NCI-H2029 treated with DMSO at 0.1 percent for 48 hours (cell line): ENCODE measurements at places on chromosomes 13 and 19.

GRCh38 chr19:6842871-6843607 lies 44.3 kb upstream of the ADGRE1 start:
- no peak for DNase-seq

GRCh38 chr19:6039566-6040225 lies 61.8 kb upstream of the RANBP3 start:
- no peak for DNase-seq

GRCh38 chr13:80704369-80704768 lies 363.4 kb upstream of the SPRY2 start:
- no peak for DNase-seq

- DNase-seq, result no peak
Measured at GRCh38 chr19:14385492-14385891, 4.2 kb downstream of the ADGRE5 start.

- no peak for DNase-seq
Measured at GRCh38 chr19:10510301-10510802, 6.9 kb downstream of the S1PR5 start.

DNA sequence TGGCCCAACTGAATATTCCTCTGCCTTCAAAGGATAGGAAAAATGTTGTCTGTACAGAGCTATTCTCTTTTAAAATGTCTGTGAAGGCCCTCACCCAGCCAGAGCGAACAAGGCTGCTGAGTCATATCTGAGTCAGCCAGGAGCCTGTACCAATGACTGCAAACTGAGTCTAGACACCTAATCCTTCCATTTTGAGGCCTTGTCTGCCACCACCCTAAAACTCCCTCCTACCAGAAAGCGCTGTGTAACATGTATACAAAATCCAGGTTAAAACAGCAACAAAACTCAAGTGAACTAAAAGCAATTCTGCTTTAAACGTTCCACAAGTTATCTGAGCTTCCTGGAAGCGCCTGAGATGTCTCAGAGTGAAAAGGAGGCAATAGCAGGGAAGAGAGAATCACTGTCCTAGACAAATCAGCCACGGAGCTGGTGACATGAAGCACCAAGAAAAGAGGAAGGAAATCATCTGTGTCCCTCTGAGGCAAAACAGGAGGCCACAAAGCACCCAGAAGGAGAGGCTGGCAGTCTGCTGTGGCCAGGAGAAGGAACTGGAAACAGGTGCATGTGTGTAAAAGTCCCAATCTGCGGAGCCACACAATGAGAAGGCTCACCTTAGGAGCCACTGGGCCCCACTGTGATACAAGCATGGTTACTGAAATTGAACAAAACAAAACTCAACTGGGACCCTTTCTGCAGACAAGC lies 10.2 kb downstream of the DHRS12 start:
- no peak for DNase-seq

- DNase-seq, result no peak
Measured at GRCh38 chr13:67281466-67281865, 51.3 kb upstream of the PCDH9 start.

DNA sequence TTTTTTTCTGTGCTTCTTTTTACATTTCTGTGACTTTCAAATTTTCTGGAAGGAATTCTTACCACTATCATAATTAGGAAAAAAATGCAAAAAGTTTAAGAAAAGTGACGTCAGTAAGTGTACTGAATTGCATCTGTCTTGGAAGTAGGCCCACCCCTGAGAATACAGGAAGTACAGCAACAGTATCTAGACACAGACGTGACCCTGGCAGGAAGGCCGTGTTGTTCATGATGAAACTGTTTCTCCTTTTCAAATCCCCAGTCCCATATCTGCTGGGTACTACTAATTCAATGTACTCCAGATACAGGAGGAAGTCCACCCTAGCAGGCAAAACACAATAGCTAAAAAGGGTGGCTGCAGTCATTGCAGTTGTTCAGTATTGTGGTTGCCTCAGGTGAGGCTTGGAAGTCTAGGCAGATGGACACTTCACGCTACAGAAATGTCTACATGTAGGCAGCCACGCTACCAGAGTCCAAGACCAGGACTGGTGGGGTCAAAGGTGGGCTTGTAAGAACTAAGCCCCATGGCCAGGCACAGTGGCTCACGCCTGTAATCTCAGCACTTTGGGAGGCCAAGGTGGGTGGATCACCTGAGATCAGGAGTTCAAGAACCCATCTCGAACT lies 49.6 kb upstream of the MED4 start:
- DNase-seq, result no peak

DNA sequence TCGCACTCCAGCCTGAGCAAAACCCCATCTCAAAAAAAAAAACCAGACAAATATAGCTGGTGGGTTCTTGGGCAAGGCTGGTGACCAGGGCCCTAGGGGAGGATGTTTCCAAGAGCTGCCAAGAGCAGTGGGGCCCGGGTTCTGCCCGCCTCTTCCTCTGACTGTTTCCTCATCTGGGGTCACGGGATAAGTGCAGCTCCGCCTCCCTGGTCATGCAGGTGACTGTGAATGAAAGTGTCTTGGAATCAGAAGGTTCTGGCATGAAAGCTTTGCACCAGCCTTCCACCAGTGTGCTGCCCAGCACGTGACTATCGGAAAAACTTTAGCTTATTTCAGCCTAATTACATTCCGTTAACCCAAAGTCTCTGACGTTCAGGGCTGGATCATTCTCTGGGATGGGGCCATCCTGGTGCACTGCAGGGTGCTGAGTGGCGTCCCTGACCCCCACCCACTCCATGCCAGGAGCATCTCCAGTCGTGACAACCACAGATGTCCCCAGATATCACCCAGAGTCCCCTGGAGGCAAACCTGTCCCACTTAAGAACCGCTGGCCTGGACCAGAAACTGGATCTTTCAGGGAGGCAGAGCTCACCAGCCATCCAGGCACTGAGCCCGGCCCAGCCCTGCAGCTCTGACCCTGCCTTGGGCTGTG lies 85.6 kb downstream of the GNG7 start:
- no peak for DNase-seq

GRCh38 chr13:78680576-78681350 lies 21.8 kb upstream of the OBI1 start:
- no peak for DNase-seq

DNA sequence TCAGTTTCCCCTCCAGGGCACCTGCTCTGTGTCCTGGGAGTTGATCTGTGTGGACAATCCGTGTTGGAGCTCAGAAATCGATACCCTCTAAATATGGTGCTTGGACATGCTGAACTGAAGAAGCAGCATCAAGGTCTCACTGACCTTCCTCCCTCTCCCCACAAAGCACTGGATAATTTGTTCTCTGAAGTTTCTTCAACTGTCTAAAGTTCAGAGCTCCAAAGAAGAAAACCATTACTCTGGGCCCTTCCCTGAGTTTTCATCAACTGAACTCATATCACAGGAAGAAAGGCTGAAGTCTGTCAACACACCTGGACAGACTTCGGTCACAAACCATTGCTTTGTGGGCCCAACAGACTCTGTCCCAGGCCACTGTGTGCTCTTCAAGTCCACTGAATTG lies 132.1 kb downstream of the RGCC start:
- DNase-seq, result no peak

- DNase-seq, result no peak
Measured at GRCh38 chr19:23527797-23528196, 132.5 kb upstream of the ZNF91 start.

DNA sequence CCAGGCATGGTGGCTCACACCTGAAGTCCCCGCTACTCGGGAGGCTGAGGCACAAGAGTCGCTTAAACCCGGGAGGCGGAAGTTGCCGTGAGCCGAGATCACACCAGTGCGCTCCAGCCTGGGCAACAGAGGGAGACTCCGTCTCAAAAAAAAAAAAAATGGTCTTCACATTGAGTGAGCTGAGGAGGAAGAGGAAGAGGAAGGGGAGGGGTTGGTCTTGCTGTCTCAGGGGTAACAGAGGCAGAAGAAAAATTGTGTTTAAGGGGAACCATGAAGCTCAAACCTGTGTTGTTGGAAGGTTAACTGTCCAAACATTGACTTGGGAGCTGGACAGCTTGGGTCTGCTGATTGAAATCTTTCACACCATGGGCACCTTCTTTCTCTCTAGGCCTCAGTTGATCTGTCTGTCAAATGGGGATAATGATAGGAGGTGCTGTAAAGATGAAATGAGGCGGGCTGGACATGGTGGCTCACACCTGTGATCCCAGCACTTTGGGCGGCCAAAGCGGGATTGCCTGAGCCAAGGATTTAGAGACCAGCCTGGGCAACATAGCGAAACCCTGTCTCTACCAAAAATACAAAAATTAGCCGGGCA lies 9.8 kb upstream of the SLC44A2 start:
- DNase-seq, result no peak

DNA sequence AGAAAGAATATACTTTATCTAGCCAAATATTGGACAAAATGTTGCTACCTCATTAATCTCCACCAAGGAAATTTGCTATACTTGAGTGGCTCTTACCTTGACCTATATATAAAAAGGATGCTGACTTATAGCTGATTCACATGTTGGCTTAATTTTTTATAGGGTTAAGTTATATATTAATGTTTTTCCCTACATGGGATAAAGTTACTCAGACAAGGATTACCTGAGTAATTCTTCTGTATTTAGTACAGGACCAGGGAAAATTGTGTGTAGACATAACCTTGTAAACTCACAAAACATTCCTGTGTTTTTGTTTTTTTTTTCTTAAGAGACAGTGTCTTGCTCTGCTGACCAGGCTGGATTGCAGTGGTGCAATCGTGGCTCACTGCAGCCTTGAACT lies 30.6 kb upstream of the SOHLH2 start:
- DNase-seq, result no peak

- DNase-seq, result no peak
Measured at GRCh38 chr13:98775386-98775785, 22.9 kb upstream of the SLC15A1 start.

- peak; percentile 66 for DNase-seq
Measured at GRCh38 chr19:3336680-3337523, 29.5 kb upstream of the NFIC start.

DNA sequence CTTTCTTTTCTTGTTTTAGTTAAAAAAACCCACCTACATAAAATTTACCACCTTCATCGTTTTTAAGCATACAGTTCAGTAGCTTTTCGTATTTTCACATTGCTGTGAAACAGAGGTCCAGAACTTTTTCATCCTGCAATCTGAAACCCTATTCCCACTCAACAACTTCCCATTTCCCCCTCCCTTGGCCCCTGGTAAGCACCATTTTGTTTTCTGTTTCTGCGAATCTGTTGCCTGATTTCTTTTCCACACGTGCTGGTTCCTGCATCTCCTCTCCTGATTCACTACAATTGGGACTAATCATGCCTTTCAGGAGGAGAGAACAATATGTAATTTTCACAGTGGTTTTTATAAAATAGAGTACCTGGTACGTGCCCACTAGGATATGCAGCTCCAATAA lies 149.2 kb upstream of the RNF113B start:
- DNase-seq, result no peak

- DNase-seq, result no peak
Measured at GRCh38 chr13:27487776-27488175, 37.4 kb upstream of the MTIF3 start.

- no peak for DNase-seq
Measured at GRCh38 chr13:102774214-102774568, 605 bp upstream of the TEX30 start.

GRCh38 chr13:70923863-70924752 lies 815.9 kb upstream of the KLHL1 start:
- no peak for DNase-seq

GRCh38 chr13:101811881-101812280 lies 359.4 kb downstream of the ITGBL1 start:
- DNase-seq, result no peak

DNA sequence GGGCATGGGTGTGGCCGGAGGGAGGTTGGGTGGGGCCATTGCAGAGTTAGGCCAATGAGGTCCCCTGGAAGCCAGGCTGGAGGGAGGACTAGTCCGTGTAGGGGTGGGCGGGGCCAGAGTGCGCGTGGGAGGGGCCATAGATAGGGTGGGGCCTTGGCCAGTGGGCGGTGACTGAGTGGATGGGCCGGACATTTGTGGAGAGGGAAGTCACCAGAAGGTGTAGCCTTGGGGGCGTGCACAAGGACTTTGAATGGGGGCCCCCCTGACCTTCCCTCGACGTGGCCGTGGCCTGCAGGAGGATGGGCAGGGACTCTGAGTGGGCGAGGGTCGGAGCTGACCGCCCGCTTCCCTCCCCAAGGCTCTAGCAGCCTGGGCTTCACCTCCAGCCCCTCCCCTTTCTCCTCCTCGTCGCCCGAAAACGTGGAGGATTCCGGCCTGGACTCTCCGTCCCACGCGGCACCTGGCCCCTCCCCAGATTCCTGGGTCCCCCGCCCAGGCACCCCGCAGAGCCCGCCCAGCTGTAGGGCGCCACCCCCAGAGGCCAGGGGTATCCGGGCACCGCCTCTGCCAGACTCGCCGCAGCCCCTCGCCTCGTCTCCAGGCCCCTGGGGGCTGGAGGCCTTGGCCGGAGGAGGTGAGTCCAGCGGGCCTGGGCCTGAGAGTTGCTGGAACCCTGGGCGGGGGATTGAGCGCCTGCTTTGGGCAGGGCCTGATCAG lies 16.5 kb upstream of the B3GNT3 start:
- DNase-seq, result no peak

GRCh38 chr13:30159446-30159839 lies 147.9 kb downstream of the KATNAL1 start:
- DNase-seq, result no peak

GRCh38 chr19:16249826-16250404 lies 52.2 kb downstream of the AP1M1 start:
- no peak for DNase-seq

GRCh38 chr19:932648-933552 lies 7.1 kb downstream of the ARID3A start:
- DNase-seq, result no peak

- DNase-seq, result no peak
Measured at GRCh38 chr19:8615024-8615423, 4.5 kb upstream of the ADAMTS10 start.

DNA sequence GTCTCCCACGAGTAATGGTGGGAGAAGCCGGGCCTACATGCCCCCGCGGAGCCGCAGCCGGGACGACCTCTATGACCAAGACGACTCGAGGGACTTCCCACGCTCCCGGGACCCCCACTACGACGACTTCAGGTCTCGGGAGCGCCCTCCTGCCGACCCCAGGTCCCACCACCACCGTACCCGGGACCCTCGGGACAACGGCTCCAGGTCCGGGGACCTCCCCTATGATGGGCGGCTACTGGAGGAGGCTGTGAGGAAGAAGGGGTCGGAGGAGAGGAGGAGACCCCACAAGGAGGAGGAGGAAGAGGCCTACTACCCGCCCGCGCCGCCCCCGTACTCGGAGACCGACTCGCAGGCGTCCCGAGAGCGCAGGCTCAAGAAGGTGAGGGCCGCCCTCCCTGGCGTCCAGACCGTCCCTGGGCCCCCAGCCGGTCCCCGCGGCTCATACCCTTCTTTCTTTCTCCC lies 1.4 kb upstream of the USF2 start:
- no peak for DNase-seq

DNA sequence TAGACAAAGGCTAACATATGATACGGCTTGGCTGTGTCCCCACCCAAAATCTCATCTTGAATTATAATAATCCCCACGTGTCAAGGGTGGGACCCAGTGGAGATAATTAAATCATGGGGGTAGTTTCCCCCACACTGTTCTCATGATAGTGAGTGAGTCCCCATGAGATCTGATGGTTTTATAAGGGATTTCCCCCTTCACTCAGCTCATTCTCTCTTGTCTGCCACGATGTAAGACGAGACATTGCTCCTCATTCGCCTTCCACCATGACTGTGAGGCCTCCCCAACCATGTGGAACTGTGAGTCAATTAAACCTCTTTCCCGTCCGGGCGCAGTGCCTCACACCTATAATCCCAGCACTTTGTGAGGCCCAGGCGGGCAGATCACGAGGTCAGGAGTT lies 143.5 kb downstream of the RXFP2 start:
- DNase-seq, result no peak
